ENCODE measurements at places on chromosomes 4 and X. TPM values are rescaled to one million over a fixed set of nuclear protein-coding genes. Genes with fewer than 3 reads are reported as not detected.

The SHROOM4 gene
- 5.9 TPM for total RNA-seq

The NUDT11 gene
- total RNA-seq = 0.93 TPM

DNA sequence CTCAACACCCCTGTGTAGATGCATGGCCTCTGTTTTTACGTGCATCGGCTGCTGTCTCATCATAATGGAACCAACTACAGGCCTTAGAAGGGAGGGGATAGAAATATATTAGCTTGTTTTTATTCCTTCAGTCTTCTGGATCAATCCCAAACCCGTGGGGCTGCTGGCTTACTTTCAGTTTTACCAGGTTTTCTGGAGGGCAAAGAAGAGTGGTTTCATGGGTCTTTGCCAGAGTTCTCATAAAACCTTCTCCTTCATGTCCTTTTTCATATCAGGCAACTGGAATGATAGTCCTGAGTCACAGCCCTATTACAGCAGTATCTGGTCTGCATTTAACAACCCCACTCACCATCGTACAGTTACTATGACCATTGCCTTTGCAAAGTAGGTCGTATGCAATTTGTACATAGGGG lies 34.6 kb downstream of the PPP2R2C start:
- DNase-seq = no peak

DNA sequence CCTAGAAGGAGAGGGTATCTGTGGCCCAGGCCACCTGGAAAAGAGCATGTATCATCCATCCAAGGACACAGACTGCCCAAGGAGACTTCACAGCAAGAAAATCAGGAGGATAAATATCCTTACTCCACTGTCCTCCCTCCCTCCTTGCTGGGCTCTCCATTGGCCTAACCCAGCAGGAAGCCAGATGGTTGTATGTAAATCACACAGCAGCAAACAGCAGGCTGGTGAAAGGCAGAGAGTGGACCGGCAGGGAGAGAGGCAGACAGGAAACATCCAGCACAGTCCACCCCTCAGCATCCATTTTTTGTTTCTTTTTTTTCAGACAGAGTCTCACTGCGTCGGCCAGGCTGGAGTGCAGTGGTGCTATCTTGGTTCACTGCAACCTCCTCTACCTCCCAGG lies 17.5 kb downstream of the TXK start:
- no peak for DNase-seq

DNA sequence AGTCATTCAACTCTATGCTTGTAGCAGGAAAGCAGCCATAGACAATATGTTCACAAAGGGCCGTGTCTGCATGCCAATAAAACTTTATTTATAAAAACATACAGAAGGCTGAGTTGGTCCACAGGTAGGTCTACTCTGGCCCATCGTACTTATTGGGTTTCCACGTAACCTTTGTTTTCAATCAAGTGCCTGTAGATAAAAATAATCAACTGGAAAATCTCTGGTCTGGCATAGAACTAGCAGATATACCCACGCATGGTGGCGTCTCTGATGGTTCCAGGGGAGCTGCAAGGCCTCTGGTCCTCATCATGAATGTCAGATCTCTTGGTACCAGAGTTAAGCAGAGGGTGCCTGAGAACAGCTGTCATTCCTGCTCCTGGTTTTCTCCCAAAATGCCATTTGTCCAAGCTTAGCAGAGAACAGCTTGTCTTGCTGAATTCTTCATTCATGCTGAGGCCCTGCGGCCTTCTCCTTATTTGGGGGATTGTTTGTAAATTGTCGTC lies 31.4 kb upstream of the JAKMIP1 start:
- DNase-seq = peak; percentile 38

DNA sequence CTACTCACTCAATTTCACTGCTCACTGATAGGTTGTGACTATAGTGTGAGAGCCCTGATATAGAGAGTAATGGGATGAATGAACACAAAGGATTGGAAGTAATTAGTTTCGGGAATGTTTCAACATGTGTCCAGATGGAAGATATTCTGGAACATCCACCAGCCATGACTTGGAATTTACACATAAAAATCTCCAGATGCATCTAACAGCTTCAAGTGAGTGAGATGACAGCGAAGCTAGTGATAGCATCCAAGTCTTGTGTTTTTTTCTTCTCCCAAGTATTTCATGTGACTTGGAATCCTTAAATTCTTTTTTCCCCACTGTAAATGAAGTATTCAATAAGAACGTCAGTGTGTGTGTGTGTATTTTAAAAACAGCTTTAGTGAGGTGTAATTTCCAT lies 82.1 kb downstream of the CLDN34 start:
- no peak for DNase-seq

DNA sequence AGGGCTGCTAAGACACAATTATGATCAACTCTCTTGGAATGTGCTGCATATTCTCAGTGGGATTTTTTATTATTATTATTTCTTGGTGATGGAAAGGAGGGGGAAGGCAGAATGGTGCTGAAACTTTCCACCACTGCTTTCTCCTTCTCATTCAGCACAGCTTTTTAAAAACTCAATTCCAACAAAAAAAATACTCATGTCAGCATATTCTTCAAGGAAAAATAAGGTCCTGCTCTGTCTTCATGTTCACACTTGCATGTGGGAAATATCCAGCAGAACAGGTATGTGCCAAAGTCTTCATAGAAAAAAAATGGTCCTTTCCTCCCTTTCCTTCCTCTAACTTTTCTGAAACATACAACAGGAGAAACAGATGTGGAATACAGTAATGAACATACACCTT lies 144.0 kb upstream of the ADAMTS3 start:
- DNase-seq = no peak

DNA sequence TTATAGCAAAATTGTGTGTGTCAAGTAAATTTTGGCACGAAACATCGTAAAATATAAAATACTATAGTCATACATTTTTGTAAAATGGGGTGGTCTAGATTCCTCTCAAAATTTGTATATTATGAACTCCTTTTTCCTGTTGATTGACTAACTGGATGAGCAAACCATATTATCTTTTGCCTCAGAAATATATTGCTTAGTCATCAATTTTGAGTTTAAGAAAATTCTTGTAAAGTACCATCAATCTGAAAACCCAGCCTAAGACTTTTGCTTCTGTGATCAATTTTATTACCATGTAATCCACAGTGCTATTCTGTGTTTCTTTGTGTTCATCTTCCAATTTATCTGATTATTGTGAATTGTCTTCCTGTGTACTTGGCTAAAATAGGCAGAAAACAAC lies 98.0 kb upstream of the PCDH18 start:
- no peak for DNase-seq
